ENCODE measurements at places on chromosomes 4 and X.

- DNase-seq: no peak
Measured at GRCh38 chrX:119273420-119274192, 37.5 kb downstream of the PGRMC1 start.

DNA sequence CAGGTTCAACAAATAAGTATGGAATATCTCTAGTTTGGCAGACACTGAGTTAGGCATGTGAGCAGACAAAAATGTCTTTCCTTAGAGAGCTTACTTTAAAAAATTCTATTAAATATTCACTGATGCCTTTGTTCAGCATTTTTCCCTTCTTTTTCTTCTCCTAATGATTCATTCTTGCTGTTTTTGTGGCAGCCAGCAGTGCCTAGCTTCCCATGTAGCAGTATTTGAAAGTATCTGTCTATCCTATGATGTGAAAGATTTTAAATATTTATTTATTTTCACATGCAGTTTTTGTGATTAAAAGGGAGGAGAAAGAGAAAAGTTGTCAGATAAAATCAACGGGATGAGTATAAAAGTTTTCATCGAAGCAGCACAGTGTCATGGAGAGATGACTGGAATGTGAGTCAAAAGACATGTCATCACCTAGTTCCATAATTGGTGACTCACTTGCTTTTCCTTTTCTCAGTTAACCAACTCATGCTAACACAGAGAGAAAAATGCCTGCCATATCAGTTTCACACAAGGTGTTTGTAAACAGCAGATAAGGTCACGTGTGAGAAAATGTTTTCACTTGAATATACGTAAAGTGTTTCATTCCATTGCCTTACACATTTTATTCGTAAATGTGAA, 69.8 kb downstream of the BMPR1B start:
- DNase-seq: no peak

DNA sequence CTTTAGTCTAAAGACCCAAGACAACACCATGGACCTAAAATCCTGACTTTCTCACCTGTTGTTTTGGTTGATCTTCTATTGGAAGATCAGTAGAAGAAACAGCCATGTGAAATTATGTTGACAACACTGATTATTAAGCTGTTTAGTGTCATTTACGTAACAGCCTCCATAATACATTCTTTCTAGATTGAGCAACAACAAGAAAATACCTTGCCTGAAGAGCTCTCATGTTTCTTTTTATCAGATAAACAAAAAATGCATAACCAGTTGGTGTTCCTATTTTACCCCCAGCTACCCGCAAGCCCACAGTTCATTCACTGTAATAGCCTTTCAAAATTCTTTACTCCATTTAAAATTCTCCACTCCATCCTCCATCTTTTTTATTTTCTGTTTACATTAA, 20.5 kb downstream of the GPC4 start:
- no peak for DNase-seq

- no peak for DNase-seq
Measured at GRCh38 chr4:139822391-139822790, 156.8 kb downstream of the MGST2 start.

DNA sequence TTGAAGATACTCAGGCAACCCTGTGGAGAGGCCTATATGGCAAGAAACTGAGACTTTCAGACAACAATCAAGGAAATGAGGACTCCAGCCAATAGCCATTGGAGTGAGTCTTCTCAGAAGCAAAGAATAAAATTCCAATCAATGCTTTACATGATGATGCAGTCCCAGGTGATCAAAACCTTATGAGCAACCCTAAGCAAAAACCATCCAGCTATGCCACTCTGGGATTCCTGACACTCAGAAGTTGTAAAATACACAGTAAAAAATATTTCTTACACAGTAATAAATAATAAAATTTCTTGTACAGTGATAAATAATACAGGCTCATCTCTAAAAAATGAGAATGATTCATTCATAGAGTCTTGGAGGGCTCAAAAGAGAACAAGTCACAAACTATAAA, 150.6 kb downstream of the IL15 start:
- DNase-seq: no peak
